ENCODE measurements at places on chromosomes 12 and 14. TPM values are rescaled to one million over a fixed set of nuclear protein-coding genes. Genes with fewer than 3 reads are reported as not detected.

The PKP2 gene
- total RNA-seq: 2.9 TPM

The GPR84 gene
- total RNA-seq: not detected

The KRT71 gene
- total RNA-seq: not detected

The PDE6H gene
- total RNA-seq: not detected

The AQP6 gene
- not detected for total RNA-seq

The REP15 gene
- total RNA-seq: 0.49 TPM

The GZMB gene
- total RNA-seq: not detected

The KIF21A gene
- 24.9 TPM for total RNA-seq

The FGF23 gene
- not detected for total RNA-seq

The EMP1 gene
- 75.2 TPM for total RNA-seq

The TMPRSS12 gene
- not detected for total RNA-seq

The WNT5B gene
- total RNA-seq: 1.7 TPM

The CLEC14A gene
- total RNA-seq: not detected

The OR4N2 gene
- not detected for total RNA-seq

The MYH7 gene
- not detected for total RNA-seq

The NELL2 gene
- 0.07 TPM for total RNA-seq

The JPH4 gene
- total RNA-seq: not detected

The IGF1 gene
- total RNA-seq: not detected

The TSPAN19 gene
- not detected for total RNA-seq

The ADAM21 gene
- not detected for total RNA-seq

The ABHD12B gene
- total RNA-seq: not detected

The WIF1 gene
- total RNA-seq: not detected

The HCAR2 gene
- 0.35 TPM for total RNA-seq

The FAIM2 gene
- total RNA-seq: 0.04 TPM

The GALNT9 gene
- total RNA-seq: 7.5 TPM

The CCDC91 gene
- 24.6 TPM for total RNA-seq

The RTL1 gene
- total RNA-seq: 0.33 TPM

The RNASE2 gene
- not detected for total RNA-seq

The ZDHHC22 gene
- 0.30 TPM for total RNA-seq

The KRT74 gene
- not detected for total RNA-seq

The CDC42BPB gene
- total RNA-seq: 72.8 TPM

The POTEG gene
- not detected for total RNA-seq

The LRTM2 gene
- total RNA-seq: not detected

The NDUFA12 gene
- total RNA-seq: 129 TPM

The OR4E2 gene
- not detected for total RNA-seq

The PAWR gene
- total RNA-seq: 69.2 TPM
